ENCODE measurements at places on chromosomes 6 and 20. TPM values are rescaled to one million over a fixed set of nuclear protein-coding genes. Genes with fewer than 3 reads are reported as not detected.

- no peak for DNase-seq
Measured at GRCh38 chr6:164040994-164041393, 626.5 kb downstream of the QKI start.

GRCh38 chr6:68632734-68633133 is 2.3 kb upstream of the ADGRB3 start:
- no peak for DNase-seq

DNA sequence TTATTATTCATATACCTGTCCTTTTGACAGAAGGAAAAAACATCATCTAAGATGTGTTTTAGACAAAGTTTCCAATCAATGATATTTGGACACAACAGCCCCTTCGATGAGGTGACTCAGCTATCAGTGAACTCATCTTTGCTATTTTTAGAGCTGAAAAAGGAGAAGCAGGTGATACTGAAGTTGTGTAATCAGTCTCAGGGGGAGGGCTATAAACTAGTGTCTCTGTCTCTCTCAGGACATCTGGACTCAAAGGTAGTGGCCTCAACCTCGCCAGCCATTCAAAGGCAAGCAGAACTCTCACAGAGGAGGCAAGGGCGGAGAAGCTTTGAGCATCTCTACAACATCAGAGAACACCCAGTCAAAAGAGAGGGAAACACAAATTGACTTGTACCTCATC is 135.4 kb downstream of the BFSP1 start:
- no peak for DNase-seq

The PFDN4 gene
- total RNA-seq = 27.9 TPM
